ENCODE measurements at places on chromosomes 11 and 22.

- no peak for DNase-seq
- peaks cover 7% of the 10 kb centered on the region for H3K4me1 ChIP-seq
- no peaks in the 10 kb centered on the region for H3K27me3 ChIP-seq
- no peak overlapping the region for H3K27ac ChIP-seq
- H3K36me3 ChIP-seq, result peaks cover 9% of the 10 kb centered on the region
Measured at GRCh38 chr11:36007127-36007655, 63.3 kb downstream of the LDLRAD3 start.

DNA sequence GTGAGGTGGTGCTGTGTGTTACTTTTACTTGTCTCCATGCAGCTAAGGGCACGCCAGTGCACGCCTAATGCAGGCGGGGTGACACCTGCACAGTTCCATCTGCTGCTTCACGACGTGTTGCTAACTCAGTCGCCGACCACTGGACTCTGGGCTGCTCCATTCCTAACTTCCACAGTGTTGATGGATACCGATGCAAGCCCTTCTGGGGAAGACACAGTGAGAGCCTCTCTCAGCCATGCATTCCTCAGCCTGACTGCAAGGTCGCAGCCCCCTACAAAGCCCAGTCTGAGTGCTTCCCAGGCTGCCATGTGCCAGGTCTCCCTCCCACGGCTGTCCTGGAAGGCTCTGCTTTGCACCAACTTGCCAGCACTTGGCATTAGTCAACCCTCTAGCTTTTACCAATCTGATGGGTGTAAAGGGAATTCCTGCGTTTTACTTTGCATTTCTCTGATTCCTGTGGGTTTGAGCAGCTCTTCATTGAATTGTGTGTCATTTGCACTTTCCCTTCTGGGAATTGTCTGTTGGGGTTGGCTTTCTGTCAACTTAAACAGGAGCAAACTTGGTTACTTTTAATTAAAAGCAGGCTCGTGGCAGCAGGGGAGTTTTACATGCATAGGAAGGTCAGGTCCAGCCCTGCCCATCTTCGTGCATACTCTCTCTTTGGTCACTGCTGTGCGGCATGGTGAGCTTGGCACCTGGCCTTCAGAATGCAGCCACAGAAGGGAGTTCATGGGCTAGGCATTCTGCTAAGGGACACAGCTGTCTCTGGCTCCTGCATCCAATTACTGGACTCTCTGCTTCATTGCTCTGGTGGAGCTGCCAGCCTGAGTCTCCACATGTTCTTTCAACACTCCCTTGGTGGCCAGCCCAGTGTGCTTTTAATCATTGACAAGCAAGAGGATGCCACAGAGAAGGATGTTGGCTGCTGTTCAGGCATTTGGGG lies 34.6 kb upstream of the SHANK2 start:
- H3K36me3 ChIP-seq, result peaks cover 21% of the 10 kb centered on the region
- H3K4me3 ChIP-seq, result peak overlapping the region; percentile 42
- DNase-seq, result no peak

- H3K36me3 ChIP-seq, result peaks cover 2% of the 10 kb centered on the region
- peaks cover 14% of the 10 kb centered on the region for H3K27me3 ChIP-seq
- H3K4me1 ChIP-seq, result peaks cover 9% of the 10 kb centered on the region
- peak overlapping the region; percentile 88 for H3K27ac ChIP-seq
Measured at GRCh38 chr11:121722431-121723245, 269.9 kb upstream of the SORL1-AS1 start.

- no peaks in the 10 kb centered on the region for H3K4me1 ChIP-seq
- no peak for DNase-seq
- no peak overlapping the region for H3K4me3 ChIP-seq
- H3K27ac ChIP-seq, result no peak overlapping the region
- H3K27me3 ChIP-seq, result no peaks in the 10 kb centered on the region
- H3K36me3 ChIP-seq, result peaks cover 17% of the 10 kb centered on the region
Measured at GRCh38 chr11:113806406-113806805, 26.8 kb downstream of the CLDN25 start.

GRCh38 chr11:70146299-70146698 lies 56.8 kb upstream of the FADD start:
- peaks cover 43% of the 10 kb centered on the region for H3K27me3 ChIP-seq
- no peak overlapping the region for H3K4me3 ChIP-seq
- no peak for DNase-seq
- H3K4me1 ChIP-seq, result peaks cover 15% of the 10 kb centered on the region
- H3K27ac ChIP-seq, result no peak overlapping the region

- DNase-seq, result no peak
- no peak overlapping the region for H3K4me3 ChIP-seq
- no peaks in the 10 kb centered on the region for H3K4me1 ChIP-seq
- H3K27me3 ChIP-seq, result no peaks in the 10 kb centered on the region
Measured at GRCh38 chr11:112129656-112130055, 34.2 kb downstream of the IL18 start.

- DNase-seq, result no peak
- no peak overlapping the region for H3K27ac ChIP-seq
- peaks cover 3% of the 10 kb centered on the region for H3K27me3 ChIP-seq
Measured at GRCh38 chr11:57276169-57276970, 39.3 kb upstream of the APLNR start.

DNA sequence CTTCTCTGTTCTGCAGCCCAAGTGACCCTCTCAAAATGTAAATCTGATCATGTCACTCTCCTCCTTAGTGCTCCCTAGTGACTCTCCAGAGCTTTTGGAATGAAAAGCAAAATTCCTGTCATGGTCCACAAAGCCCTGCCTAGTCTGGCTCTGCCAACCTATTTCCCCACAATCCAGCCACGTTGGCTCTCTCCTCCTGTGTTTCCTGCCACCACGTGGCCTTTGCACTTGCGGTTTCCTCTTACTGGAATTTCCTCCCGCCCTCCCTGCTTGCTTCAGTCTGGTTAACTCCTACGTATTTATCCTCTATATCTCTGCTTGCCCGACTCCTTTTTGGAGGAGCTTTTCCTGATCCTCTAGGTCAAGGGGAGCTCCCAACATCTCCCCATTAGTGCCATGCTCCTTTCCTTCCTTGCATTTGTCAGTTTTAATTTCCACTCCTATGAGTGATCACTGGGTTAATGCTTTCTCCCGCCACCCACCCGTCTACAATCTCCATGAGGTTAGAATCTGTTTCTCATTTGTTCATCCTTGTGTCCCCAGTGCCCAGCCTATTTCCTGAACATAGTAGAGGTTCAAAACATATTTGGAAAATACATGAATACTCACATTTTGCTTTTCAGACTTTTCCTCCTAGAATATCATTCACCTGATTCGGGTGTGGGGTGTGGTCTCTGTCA lies 11.5 kb downstream of the NNMT start:
- DNase-seq, result no peak
- no peak overlapping the region for H3K27ac ChIP-seq
- H3K27me3 ChIP-seq, result peaks cover 54% of the 10 kb centered on the region
- H3K4me1 ChIP-seq, result peaks cover 11% of the 10 kb centered on the region
- no peak overlapping the region for H3K4me3 ChIP-seq
- no peaks in the 10 kb centered on the region for H3K36me3 ChIP-seq

GRCh38 chr11:12269446-12270214 lies 107.7 kb upstream of the PARVA start:
- H3K27me3 ChIP-seq, result peaks cover 7% of the 10 kb centered on the region
- H3K27ac ChIP-seq, result no peak overlapping the region
- H3K4me3 ChIP-seq, result no peak overlapping the region

DNA sequence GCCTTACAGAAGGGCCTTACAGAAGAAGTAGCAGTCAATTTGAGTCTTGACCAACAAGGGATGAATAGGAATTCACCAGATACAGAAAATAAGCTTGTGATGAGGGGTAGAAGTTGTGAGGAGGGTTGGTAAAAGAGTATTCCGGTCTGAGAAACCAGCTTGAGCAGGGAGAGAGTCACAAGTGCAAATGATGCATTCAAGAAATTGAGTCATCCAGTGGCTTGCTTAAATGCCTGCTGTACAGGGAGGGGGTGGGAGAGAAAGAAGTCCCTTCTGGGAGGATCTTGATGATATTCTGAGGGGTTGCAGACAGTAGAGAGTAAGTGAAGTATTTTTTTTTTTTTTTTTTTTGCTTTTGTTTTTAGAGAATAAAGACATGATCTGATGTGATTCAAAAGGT lies 9.2 kb downstream of the CCKBR start:
- no peaks in the 10 kb centered on the region for H3K27me3 ChIP-seq
- no peak for DNase-seq
- H3K27ac ChIP-seq, result no peak overlapping the region
- peaks cover 5% of the 10 kb centered on the region for H3K36me3 ChIP-seq
- no peak overlapping the region for H3K4me3 ChIP-seq

- peaks cover 12% of the 10 kb centered on the region for H3K4me1 ChIP-seq
- no peak overlapping the region for H3K27ac ChIP-seq
- H3K4me3 ChIP-seq, result no peak overlapping the region
- H3K36me3 ChIP-seq, result no peaks in the 10 kb centered on the region
Measured at GRCh38 chr11:93073026-93073425, 103.6 kb downstream of the MTNR1B start.

DNA sequence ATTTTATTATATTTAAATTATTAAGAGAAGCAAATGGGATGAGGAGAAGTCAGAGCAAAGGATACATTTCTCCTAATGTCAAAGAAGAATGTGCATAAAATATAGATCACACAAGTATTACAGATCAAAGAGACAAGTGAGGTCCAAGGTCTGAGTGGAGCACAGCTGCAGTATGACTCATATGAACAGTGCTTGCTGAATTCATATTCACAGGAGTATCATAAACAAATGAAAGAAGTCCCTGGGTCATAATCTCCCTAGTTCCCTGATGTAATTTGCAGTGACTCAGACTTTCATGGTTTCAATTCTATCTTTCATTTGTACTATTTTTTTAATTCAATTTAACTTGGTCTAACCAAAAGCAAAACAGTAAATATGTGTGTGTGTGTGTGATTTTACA lies 499.0 kb upstream of the CCDC179 start:
- H3K36me3 ChIP-seq, result no peaks in the 10 kb centered on the region
- no peak overlapping the region for H3K4me3 ChIP-seq

DNA sequence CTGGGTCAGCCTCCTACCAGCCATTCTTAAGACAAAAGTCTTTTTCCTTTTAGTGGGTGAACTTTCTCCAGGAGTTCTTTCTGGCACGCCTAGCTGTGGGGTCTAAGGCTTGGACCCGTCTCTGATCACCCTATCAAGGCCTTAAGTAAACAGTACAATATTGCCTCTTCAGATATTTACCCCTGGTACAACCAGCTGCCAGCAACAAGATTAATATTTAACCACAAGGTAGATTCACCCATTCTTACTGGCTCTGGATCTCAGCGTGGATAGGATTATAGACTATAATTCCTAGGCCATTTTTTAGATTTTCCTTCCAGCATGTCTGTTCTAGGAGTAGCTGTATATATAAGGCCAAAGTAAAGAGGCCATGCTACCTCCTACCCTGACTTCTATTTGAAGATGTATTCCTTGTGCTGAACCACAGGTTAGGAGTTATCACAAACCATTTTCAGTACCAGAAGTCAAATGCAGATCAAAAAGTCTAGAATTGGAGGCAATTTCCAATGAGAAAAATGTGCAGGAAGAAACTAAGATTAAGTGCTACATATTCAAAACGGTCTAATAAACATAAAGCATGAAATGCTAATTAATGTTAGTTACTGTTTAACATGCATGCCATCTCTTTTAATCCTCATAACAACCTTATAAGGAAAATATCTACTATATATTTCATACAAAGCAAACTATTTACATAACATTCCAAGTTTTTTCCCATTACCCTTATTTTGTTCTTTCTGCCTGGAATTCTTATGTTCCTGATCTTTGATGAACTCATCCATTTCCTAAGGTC lies 110.0 kb upstream of the SYN3 start:
- H3K36me3 ChIP-seq, result no peaks in the 10 kb centered on the region
- peaks cover 8% of the 10 kb centered on the region for H3K27me3 ChIP-seq
- no peak for DNase-seq

DNA sequence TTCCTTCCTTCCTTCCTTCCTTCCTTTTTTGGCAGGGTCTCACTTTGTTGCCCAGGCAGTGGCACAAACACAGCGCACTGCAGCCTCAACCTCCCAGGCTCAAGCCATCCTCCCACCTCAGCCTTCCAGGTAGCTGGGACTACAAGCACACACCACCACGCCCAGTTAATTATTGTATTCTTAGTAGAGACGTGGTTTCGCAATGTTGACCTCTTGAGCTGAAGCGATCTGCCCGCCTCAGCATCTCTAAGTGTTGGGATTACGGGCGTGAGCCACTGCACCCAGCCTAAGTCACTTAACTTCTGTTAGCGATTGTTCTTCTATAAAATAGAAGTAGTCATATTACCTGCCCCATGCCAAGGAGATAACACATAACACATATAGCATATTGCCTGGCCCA lies 2.8 kb upstream of the SYTL2 start:
- no peak overlapping the region for H3K4me3 ChIP-seq
- peaks cover 45% of the 10 kb centered on the region for H3K27me3 ChIP-seq
- H3K36me3 ChIP-seq, result no peaks in the 10 kb centered on the region
- no peak overlapping the region for H3K27ac ChIP-seq
- H3K4me1 ChIP-seq, result peaks cover 10% of the 10 kb centered on the region
- DNase-seq, result no peak

DNA sequence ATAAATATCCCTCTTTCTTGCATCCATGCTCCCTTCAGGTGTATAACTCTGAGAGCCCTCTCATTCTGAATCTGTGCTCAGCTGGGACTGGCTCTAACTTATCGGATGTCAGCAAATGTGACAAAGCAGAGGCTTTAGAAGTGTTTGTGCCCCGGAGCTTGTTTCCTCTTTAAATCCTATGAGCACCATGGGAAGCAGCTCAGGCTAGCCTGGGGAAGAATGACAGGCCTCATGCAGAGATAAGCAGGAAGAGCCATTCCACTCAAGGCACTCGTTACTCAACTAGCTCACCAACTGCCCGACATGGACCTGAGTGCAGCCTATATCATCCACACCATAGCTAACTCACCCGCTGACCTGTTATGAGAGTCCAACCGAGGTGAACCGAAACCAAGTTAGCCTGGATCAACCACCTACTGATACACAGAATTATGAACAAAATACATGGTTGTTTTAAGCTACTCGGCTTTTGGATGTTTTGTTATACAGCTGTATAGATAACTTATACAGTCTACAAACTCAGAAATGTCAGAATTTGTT lies 990.7 kb downstream of the NTM start:
- no peaks in the 10 kb centered on the region for H3K36me3 ChIP-seq
- H3K4me1 ChIP-seq, result no peaks in the 10 kb centered on the region
- H3K4me3 ChIP-seq, result no peak overlapping the region
- H3K27ac ChIP-seq, result no peak overlapping the region
- no peak for DNase-seq

DNA sequence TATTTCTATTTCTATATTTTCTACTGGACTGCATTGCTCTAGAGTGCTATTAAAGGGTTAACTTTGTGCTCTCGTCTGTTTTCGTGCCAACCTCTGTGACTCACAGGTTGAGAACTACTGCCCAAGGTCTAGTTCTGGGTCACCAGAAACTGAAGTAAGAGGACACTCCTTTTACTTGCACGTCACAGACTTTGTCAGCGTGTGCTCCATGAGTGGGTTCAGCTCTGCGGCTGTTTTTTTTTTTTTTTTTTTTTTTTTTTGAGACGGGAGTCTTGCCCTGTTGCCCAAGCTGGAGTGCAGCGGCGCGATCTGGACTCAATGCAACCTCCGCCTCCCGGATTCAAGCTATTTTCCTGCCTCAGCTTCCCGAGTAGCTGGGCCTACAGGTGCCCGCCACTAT lies 49.8 kb downstream of the CLMP start:
- no peaks in the 10 kb centered on the region for H3K4me1 ChIP-seq
- H3K36me3 ChIP-seq, result no peaks in the 10 kb centered on the region
- no peak for DNase-seq
- H3K4me3 ChIP-seq, result no peak overlapping the region
- no peak overlapping the region for H3K27ac ChIP-seq
- peaks cover 3% of the 10 kb centered on the region for H3K27me3 ChIP-seq

All from progenitor cell of endocrine pancreas (in vitro differentiated cells).